ENCODE measurements at places on chromosomes 3 and 15.

DNA sequence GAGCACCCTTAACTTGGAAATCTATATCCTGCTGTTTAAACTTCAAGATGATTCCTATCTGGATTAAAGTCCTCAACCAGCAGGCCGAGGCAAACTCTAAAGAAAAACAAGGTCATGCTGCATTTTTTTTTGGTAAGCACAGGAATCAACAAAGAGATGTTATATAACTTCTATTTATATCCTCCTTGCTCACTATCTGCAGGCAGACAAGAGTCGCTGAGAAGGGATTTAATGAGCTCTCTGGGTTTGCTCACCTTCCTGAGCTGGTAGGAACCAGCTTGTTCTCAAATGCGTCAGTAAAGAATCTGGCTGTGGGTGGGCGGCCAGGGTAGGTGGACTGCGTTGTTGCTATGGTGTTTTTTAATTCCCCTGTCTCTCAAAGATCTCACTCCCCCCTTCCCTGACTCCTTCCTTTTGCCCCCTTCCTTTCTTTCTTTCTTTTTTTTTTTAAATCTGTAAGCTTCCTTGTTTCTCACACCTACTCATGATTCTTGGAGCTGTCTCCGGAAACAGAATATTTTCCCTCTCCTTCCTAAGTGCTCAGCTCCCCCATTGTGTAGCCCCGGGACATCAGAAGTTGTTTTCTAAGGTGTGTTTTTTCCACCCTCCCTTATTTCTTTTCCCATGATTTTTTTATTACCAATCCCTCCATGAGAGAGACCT, 228.8 kb upstream of the BHLHE40 start:
- peak; percentile 16 for DNase-seq

DNA sequence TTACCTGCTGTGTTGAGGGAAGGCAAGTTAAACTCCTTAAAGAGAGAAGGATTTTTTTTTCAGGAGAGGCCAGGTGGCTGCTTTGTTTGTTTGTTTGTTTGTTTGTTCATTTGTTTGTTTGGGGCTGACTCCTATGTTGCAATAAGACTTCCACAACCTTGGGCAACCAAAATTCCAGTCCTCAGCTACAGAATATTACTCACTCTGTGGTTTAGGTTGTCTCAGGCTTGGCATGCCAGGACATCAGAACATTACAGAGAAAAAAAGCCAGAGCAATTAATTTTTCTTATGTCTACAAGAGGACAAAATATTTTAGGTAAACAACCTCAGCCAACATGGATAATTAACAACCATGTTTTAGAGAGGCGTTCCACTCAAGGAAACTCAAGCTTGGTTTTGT, 156.7 kb upstream of the ATP11B start:
- DNase-seq, result no peak

- DNase-seq, result no peak
Measured at GRCh38 chr15:25456196-25456595, 17.4 kb upstream of the UBE3A start.

GRCh38 chr15:71654720-71655174, 155.6 kb upstream of the NR2E3 start:
- DNase-seq, result no peak

DNA sequence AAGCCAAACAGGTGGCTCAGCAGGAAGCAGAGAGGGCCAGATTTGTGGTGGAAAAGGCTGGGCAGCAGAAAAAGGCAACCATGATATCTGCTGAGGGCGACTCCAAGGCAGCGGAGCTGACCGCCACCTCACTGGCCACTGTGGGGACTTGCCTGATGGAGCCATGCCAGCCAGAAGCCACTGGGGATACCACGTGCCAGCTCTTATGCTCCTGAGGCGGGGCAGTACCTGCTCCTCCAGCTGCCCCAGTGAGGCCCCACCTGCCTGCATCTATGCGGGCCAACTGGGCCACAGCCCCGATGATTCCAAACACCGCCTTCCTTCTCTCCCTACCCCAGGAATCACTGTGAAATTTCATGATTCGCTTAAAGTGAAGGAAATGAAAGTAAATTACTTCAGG, 22.9 kb upstream of the ARIH1 start:
- no peak for DNase-seq

GRCh38 chr15:36954486-36954885, 145.9 kb downstream of the MEIS2 start:
- DNase-seq, result no peak

- no peak for DNase-seq
Measured at GRCh38 chr3:187264911-187265310, 26.6 kb downstream of the MASP1 start.

- DNase-seq, result no peak
Measured at GRCh38 chr3:26753095-26753494, 130.5 kb downstream of the LRRC3B start.

GRCh38 chr3:64224826-64225610, at the start of gene PRICKLE2:
Gene PRICKLE2 (minus strand): TSS chr3:64225466. CDS start chr3:64198927, 26,539 bp downstream.
- DNase-seq, result no peak

- DNase-seq, result no peak
Measured at GRCh38 chr3:185151964-185152409, 873 bp downstream of the C3orf70 start.

GRCh38 chr3:35677797-35678196, 38.5 kb downstream of the ARPP21 start:
- DNase-seq, result no peak

GRCh38 chr15:53473435-53473834, 286.0 kb downstream of the WDR72 start:
- DNase-seq, result no peak

All from stimulated activated naive CD8-positive, alpha-beta T cell treated with anti-CD3 and anti-CD28 coated beads, Interleukin-15, Interleukin-2, amounts not matched to agents 100 U/mL and 50 U/mL, for 24 hours (primary cell).